ENCODE measurements at places on chromosomes 13 and 19.

GRCh38 chr19:41476583-41476982 lies 33.6 kb downstream of the ERICH4 start:
- no peak for DNase-seq

DNA sequence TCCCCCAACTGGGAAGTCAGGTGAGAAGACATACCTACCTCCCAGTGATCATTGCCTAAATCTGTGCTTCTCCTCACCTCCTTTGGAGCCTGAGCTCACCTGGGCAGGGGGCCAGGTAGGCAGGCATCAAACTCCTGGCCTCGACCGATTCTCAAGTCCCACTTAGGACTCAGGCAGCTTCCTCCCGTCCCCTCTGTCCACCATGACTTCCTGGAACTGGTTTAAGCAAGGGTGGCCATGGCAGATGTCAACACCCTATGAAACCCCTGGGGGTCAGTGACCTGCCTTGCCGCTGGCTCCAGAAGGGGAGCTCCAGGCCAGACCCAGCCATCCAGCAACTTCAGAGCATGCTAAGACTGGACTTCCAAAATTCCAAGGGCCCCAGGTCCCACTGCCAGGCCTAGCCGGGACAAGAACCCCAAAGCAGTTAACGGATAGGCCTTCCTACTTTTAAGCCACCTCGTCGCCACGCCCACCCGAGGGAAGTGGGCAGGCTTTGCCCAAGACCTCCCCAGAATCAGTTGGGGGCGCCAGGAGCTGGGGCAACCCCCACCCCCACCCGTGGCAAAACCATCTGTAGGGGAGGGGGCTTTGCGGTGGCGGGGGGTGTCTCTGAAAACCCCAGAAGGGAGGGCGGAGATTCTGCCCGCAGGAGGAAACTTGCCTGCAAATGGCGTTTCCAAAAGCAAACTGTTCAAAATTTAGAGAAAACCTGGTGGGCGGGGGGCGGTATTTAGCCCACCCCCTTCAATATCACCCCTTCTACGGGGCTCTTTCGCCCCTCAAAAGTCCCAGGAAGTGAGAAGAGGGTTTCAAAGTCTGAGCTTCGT lies 657 bp downstream of the PLIN3 start:
- DNase-seq, result peak; percentile 48

GRCh38 chr13:95226932-95227695 lies 74.1 kb downstream of the ABCC4 start:
- no peak for DNase-seq

DNA sequence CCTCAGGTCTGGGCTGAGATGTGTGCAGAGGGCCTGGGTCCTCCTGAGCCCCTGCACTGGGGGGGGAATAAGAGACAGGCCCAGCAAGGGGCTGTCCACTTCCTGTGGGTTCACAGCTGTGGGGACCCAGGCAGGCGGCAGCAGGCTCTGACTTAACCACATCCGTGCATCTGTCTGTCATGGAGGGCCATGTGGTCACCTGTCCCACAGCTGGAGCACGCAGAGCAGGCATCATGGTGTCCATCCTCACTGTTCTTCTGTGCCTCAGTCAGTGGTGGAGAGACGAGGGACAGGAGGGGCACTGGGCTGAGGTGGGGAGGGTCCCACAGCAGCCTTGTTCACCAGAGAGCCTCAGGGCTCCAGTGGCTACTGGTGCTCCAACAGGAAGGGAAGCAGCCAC lies 16.3 kb upstream of the KIR3DL3 start:
- no peak for DNase-seq

DNA sequence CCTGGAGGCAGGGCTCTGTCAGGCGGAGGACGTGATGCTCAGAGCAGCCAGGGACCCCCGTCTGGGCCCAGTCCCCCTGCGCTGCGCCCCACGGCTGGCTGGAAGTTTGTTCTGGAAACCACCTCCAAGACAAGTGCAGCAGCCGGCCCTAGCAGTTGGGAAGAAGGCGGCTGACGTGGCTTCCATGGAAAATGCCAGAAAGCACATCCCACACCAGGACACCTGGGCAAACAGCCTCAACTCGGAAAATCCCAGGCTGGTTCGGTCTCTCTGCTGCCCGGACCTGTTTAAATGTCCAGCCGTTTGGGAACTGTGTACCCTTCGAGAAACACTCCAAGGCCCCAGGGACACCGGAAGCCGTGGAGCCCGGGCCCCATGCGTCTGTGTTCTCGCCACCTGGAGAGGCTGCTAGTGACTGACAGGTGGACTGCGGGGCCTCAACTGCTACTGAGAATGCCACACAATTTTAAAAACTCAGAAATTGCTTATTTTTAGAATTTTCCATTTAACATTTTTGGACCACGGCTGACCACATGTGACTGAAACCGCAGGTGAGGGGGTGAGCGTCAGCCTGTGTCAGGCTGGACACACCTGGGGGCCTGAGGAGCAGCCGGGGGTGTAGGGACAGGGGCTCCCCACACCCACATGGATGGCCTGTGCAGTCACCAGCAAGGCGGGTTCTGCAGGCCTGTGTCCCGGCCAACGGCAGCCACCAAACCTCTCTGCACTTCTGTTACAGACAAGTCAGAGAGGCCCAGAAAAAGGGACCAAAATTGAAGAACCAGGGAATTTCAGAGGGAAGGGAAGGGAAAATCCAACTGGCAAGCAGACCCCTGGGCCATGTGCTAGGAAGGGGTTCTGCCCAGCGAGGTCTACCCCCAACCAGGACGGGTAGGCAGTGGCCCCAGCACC lies 31.7 kb downstream of the RASA3 start:
- DNase-seq, result no peak

- no peak for DNase-seq
These were observed 17.5 kb downstream of the ATCAY start for GRCh38 chr19:3897936-3898335.

DNA sequence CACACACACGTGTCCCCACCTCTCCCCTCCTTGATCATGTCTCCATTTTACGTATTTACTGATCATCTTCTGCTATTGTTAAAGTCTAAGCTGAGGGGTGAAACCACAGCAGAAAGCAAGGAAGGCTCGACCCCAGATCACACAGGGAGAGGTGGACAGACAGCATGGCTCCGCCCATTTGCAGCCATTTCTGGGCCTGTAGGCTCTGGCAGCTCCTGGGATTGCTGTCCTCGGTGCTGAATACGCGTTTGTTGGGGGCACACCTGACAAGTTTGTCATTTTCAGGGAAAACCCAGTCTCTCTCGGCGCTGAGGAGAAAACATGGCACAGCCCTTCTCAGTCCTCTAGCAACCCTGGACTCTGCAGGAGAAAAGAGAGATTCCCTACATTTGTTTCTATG lies 8.0 kb downstream of the TMEM86B start:
- DNase-seq, result no peak

DNA sequence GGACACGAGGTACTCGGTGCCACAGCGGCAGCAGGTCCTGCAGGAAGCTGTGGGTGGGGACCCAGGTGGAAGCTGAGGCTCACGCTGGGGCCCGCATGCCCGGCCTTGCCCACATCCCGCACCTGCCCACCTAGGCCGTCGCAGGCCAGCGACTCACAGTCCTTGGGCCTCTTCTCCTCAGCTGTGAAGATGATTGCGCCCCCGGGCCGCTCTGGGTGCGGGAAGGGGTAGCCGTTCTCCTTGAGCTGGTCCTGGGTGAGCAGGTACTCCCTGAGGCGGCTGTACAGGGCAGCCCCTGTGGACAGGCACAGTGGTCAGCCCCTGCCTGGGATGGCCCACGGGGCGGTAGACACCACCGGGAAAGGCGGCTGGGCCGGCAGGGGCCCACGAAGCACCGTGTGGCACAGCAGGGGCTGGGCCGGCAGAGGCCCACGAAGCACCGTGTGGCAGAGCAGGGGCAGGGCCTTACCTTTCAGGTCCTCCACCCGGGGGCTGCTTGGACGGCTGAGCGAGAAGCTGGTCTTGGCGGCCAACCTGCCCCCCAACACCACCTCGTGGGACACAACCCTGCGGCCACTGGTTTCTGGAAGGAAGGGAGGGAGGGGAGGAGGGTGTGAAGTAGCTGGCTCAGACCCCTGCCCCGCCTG lies 6.6 kb upstream of the ATP8B3 start:
- DNase-seq, result no peak

Data from stimulated activated CD8-positive, alpha-beta memory T cell treated with anti-CD3 and anti-CD28 coated beads, Interleukin-4, amount 100 ng/mL, for 4 hours (primary cell).